OCI-LY7 (cell line): ENCODE measurements at places on chromosomes 1 and 21. TPM values are rescaled to one million over a fixed set of nuclear protein-coding genes. Genes with fewer than 3 reads are reported as not detected.
A peak's percentile ranks its signal among the peaks of the same experiment; 100 is the strongest.

ZFP69B gene
- total RNA-seq = 26.8 and 28.3 TPM in 2 replicates

CHRNB2 gene
- total RNA-seq = 0.42 and 0.55 TPM in 2 replicates

SLC16A4 gene
- 0.15 and 0.38 TPM in 2 replicates for total RNA-seq

VASH2 gene
- 7.4 and 7.5 TPM in 2 replicates for total RNA-seq

DNA sequence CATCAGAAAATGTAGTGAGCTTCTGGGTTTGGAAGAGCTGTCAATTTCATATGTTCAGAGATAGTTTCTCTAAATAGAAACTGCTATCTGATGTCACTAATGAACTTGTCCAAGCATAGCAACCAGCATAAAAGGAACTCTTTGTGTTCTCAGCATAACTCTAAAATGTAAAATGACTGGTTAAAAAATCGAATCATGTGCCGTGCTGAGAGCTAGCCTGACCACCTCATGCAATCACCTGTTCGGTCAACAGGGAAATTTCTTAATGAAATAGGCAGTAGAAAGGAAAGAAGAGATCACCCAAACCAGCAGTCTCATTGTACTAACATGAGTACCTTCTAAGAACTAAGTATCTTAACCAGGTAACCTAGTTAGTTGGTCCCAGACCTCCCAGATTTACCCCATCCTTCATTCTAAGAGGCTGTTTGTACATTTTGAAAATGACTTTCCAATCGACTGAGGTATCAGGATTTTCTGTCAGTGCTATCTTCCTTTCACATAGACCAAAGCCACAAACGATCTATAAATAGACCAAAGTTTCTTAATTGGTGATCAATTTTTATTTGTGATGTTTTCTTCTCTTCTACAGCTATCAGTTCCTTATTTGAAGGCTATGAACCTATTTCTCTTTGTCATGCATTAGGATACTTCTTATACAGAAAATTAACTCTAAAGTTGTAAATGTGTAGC is 147.3 kb downstream of the TLR5 start:
- no peak for DNase-seq

DNA sequence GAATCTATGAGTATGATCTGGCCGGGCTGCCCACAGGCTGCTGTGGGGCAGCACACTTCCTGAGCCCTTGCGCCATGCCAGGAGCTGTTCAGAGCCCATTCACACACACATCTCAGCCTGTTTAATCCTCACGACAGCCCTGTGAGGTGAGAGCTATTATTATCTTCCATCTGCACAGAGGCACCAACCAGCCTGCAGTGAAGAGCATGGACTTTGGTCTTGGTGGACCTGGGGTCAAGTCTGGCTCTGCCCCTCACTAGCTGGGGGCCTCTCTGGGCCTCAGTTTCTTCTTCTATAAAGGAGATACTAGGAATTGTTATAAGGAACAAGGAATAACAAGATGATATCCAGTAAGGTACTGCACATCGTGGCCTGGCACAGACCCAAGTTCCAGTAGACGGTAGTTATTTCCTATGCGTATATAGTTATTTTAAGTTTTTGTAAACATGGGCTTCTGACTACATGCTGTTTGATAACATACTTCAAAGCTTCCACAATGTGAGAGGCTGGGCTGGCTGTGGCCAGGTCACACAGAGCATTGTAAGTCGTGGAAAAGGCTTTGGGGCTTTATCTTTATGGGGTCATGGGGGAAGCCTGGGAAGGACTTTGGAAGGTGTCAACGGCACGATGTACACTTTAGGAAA is 3.4 kb upstream of the PADI2 start:
- DNase-seq = no peak

DNA sequence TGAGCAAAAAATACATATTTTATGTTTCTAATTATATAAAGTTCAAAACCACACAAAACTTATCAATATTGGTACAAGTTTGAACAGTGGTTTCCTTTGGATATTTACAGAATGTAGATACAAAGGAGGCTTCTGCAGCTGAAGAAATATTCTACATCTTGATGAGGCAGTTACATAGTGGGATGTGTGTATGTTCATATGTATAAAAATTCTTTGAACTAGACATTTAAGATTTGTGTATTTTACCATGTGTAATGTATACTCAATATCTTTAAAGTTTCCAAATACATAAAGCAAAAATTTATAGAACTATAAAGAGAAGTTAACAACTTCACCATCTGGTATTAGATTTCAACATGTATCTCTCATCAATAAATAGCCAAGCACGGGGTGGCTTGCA is 80.7 kb upstream of the TNFSF4 start:
- no peak for DNase-seq

DNA sequence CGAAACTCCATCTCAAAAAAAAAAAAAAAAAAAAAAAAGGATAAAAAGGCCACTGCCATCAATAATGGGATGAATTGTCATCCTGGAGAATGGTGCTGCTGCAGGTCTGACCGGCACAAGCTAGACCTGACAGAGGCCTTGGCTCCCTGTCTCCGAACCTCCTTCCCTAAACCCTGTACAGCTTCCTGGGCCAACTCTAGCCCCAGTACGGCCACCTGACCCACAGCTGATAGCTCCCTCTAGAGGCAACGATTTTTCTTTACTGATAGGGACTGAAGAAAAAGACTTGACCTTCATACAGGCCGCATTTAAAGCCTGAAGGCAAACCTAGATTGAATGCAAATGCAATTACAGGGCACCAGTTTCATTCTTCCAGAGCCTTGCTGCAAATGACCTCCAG is 30.7 kb downstream of the NOL9 start:
- DNase-seq = peak; percentile 34
